ENCODE measurements at places on chromosomes 7 and 10.

DNA sequence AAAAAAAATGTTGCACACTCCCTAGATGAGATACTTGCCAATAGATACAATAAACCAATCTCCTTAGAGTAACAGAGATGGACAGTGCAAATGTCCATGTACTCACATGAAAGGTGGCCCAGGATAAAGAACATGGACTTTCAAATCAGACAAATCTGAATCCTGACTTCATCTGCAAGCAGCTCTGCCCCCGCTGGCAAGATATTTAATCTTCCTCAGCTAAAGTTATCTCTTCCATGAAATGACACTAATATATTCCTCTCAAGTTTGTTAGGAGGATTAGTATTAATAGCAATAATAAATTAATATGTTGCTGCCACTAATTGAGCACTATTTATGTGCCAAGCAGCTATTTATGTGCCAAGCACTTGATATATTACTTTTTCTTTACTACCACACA, 148.6 kb upstream of the YAE1 start:
- no peak overlapping the region for H3K27ac ChIP-seq
- no peak overlapping the region for H3K4me3 ChIP-seq
- H3K36me3 ChIP-seq, result no peaks in the 10 kb centered on the region
- H3K27me3 ChIP-seq, result peaks cover 34% of the 10 kb centered on the region
- peaks cover 13% of the 10 kb centered on the region for H3K4me1 ChIP-seq

- H3K27me3 ChIP-seq, result no peaks in the 10 kb centered on the region
- no peak for DNase-seq
- no peaks in the 10 kb centered on the region for H3K4me1 ChIP-seq
- H3K4me3 ChIP-seq, result no peak overlapping the region
- no peaks in the 10 kb centered on the region for H3K36me3 ChIP-seq
These were observed 12.4 kb upstream of the RET start for GRCh38 chr10:43064331-43065075.

DNA sequence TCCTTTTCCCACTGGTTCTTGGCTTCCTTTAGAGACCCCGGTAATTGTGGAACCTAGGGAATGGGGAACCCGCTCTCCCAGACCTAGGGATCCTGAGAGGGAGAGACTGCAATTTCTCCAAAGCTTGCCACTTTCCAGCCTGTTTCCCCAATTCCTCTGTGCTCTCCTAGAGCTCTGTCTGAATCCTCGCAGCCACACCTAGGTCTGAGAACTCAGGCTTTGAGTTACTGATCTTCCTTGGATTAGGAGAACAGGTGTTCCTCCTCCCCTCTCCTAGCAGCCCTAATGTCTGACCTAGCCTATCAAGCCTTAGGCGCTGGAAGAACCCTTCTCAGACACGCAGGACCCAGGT, 20.0 kb downstream of the WNT8B start:
- H3K4me3 ChIP-seq, result peak overlapping the region; percentile 74
- peak overlapping the region; percentile 70 for H3K27ac ChIP-seq
- peaks cover 13% of the 10 kb centered on the region for H3K27me3 ChIP-seq
- peaks cover 33% of the 10 kb centered on the region for H3K4me1 ChIP-seq
- no peak for DNase-seq

DNA sequence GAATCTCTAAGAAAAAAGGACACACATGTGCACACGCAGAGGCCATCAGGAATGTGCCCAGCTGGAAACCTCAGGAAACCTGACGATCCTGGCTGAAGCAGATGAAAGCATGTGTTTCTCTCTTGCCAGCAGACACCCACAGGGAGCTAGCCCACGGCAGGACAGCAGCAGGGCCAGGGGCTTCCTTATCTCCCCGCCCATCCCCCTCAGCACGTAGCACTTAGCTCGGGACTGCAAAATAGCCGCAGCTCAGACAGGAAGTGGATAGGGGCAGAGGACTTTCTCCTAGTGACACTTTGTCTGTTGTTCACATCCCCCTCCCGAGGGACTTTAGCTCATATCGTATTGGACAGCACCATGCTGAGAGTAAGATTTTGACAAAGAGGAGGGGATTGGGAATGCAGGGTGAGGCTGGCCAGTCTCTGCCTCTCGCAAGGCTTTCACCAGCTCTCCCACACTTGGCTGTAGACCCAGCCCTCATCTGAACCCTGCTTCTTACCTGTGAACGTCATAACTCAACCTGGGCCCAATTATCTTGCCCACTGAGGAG, 63.8 kb downstream of the MKI67 start:
- H3K27me3 ChIP-seq, result no peaks in the 10 kb centered on the region
- H3K27ac ChIP-seq, result peak overlapping the region; percentile 88
- H3K4me3 ChIP-seq, result peak overlapping the region; percentile 54
- H3K4me1 ChIP-seq, result peaks cover 60% of the 10 kb centered on the region
- DNase-seq, result peak; percentile 18
- H3K36me3 ChIP-seq, result peaks cover 55% of the 10 kb centered on the region

DNA sequence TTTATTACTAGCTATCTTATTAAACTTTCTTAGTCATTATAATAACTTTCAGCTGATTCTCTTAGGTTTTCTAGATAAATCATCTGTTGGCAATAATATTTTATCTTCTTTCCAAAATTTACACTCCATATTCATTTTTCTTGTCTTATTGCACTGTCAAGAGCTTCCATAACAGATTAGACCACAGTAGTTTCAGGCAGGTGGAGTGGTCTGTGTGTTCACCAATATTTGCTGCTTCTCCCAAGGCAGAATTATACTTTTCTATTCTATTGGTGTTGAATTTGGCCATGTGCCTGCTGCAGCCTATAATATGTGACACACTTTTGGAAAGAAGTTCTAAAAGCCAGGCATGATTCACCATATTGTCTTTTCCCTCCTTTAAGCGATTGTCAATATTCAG, 422.8 kb downstream of the GATA3 start:
- no peaks in the 10 kb centered on the region for H3K36me3 ChIP-seq
- DNase-seq, result no peak
- peaks cover 36% of the 10 kb centered on the region for H3K27me3 ChIP-seq
- H3K4me1 ChIP-seq, result no peaks in the 10 kb centered on the region

DNA sequence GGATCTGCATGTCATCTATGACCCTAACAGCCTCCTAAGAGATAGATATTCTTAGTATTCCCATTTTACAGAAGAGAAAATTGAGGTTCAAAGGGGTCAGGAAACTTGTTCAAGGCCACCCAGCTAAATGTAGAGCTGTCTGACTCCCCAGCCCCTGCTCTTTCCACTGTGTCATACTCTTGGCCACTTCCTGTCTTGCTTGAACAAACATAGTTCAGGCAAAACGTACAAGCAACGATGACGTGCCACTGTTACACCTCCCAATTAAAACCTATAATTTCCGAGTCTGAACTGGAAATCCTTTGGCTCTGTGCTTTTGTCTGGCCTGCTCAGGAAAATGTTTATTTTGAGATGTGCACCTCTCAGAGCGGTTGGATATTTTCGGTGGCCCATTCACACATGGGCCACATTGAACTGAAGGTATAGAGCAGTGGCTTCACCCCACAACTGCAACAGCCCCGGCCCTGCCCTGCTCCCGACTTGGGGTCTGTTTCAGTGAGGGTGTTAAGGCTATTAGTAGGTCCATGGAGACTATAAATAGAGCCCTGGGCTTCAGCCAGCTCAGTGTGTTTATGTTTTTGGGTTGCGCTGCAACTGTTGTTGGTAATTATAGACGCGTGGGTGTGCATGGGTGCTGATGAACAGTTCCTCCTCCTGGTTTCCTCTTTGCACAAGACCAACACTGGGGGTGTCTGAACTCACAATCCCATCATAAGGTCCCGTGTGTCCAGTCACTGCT, 172.3 kb upstream of the ADO start:
- peak overlapping the region; percentile 82 for H3K27ac ChIP-seq
- H3K27me3 ChIP-seq, result no peaks in the 10 kb centered on the region
- peaks cover 24% of the 10 kb centered on the region for H3K4me1 ChIP-seq
- DNase-seq, result peak; percentile 69
- H3K4me3 ChIP-seq, result no peak overlapping the region

- no peak for DNase-seq
- no peak overlapping the region for H3K4me3 ChIP-seq
- peaks cover 36% of the 10 kb centered on the region for H3K27me3 ChIP-seq
- no peak overlapping the region for H3K27ac ChIP-seq
- no peaks in the 10 kb centered on the region for H3K36me3 ChIP-seq
These were observed 2.0 kb upstream of the PLPP4 start for GRCh38 chr10:120455004-120455403.

GRCh38 chr10:7409045-7409731, 1.6 kb downstream of the SFMBT2 start:
- peaks cover 19% of the 10 kb centered on the region for H3K36me3 ChIP-seq
- peak; percentile 62 for DNase-seq

DNA sequence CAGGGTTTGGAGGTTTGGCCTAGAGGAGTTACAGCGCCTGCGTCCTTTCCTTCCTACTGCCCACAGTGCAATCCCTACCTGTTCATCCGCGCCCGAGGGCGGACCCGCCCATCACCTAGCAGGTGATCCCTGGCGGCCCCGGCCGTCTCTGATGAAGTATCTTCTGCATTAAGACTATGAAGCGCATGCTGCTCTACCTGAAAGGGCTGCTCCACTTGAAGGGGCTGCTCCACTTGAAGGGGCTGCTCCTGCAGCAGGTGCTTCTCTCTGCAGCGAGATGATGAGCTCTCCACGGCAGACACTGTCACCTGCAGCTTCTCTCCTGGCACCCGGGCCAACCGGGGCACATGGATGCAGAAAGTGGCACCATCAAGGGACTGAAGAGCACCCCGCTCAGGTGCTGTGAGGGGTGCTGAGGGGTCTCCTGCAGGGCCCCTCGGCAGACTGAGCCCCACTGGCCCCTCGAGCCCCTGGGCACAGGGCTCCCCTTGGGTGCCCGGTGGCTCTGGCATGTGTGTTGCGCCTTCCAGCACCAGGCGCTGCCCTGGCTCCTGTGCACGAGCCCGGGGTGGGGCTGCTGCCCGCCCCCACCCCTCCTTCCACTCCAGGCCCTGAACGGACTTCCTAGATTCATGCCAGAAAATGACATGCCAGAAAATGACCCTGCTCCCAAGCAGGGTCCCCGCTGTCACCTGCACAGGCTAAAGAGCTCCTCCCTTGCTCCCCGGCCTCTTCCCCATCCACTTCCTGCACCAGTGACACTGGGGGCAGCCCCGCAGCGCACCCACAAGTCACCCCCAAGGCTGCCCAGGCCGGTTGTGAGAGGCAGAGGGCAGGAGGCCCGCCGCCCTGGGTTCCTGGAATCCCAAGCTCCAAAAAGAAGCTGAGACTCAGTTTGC, 29.4 kb downstream of the WDR86 start:
- DNase-seq, result no peak
- peaks cover 31% of the 10 kb centered on the region for H3K27me3 ChIP-seq
- peaks cover 10% of the 10 kb centered on the region for H3K4me1 ChIP-seq
- H3K27ac ChIP-seq, result no peak overlapping the region

- H3K4me3 ChIP-seq, result no peak overlapping the region
- H3K4me1 ChIP-seq, result no peaks in the 10 kb centered on the region
- H3K27me3 ChIP-seq, result peaks cover 6% of the 10 kb centered on the region
- no peak overlapping the region for H3K27ac ChIP-seq
- no peak for DNase-seq
- no peaks in the 10 kb centered on the region for H3K36me3 ChIP-seq
These were observed 181.7 kb downstream of the HECW1 start for GRCh38 chr7:43294080-43294630.

DNA sequence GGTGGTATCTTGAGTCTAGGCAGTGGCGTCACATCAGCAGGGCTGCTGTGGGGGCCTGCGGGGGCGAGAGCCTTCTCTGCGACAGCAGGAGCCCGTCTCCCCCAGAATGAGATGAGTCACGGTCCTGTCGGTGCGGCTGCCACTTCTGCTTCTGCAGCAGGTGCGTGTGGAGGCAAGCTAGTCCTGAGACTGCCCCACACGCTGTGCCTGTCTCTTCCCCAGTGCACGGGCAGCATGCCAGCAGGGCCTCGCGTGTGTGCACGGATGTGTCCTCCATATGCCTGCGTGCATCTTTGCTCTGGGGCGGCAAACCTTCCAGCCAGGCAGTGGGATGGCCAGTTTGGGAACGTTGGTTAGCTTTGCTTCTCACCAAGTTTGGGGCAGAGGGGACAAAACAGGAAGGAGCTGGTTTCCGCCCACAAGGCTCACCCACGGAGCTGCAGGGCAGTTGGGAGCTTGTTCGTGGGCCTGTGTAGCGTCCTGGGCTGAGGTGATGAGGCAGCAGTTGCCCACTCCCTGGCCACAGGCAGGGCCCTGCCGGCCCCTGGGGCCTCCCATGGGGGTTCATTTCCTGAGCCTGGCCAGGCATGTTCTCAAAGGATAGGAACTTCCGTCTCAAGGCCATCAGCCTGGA, 60.8 kb upstream of the PPIF start:
- peaks cover 7% of the 10 kb centered on the region for H3K36me3 ChIP-seq
- peak overlapping the region; percentile 88 for H3K27ac ChIP-seq
- H3K4me1 ChIP-seq, result peaks cover 50% of the 10 kb centered on the region
- peak overlapping the region; percentile 39 for H3K4me3 ChIP-seq

DNA sequence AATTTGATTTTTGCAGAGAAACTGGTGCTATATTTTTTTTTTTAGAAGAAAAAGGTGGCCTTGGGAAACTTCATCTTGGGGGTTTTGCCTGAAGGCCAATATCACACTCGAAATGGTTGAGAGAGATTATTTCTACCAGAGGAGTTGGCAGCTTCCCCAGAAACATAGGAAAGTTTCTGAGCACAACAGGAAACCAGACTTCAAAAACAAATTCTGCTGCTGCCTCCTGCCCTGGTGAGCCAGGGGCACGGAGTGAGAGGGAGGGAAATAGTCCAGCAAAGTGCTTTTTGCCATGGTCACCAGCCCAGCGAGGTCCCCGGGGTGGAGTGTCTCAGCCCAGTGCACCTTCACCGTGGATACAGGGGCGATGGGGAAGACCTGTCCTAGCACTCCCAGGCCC, 61.1 kb downstream of the FOXI2 start:
- DNase-seq, result no peak
- no peaks in the 10 kb centered on the region for H3K36me3 ChIP-seq
- H3K4me1 ChIP-seq, result no peaks in the 10 kb centered on the region

DNA sequence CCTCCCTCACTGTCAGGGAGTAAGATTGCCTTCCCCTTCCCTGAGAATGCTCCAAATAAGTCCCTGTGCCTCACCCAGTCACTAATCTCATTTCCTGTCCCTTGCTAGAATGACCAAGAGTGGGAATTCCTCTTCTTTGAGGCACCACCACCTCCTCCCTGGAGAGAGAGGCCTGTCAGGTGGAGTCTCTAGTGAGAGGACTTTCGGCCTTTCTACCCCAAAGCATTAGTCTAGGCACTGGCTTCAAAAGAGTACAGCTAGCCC, 145.0 kb downstream of the PTPN20 start:
- H3K27me3 ChIP-seq, result no peaks in the 10 kb centered on the region
- no peaks in the 10 kb centered on the region for H3K36me3 ChIP-seq
- H3K4me3 ChIP-seq, result no peak overlapping the region
- DNase-seq, result no peak
- no peak overlapping the region for H3K27ac ChIP-seq
- no peaks in the 10 kb centered on the region for H3K4me1 ChIP-seq

- DNase-seq, result no peak
- H3K4me3 ChIP-seq, result no peak overlapping the region
- H3K4me1 ChIP-seq, result no peaks in the 10 kb centered on the region
- H3K27me3 ChIP-seq, result no peaks in the 10 kb centered on the region
- no peak overlapping the region for H3K27ac ChIP-seq
These were observed 7.3 kb downstream of the WDFY4 start for GRCh38 chr10:48691812-48692528.
